ENCODE measurements at places on chromosomes 3 and 15.

DNA sequence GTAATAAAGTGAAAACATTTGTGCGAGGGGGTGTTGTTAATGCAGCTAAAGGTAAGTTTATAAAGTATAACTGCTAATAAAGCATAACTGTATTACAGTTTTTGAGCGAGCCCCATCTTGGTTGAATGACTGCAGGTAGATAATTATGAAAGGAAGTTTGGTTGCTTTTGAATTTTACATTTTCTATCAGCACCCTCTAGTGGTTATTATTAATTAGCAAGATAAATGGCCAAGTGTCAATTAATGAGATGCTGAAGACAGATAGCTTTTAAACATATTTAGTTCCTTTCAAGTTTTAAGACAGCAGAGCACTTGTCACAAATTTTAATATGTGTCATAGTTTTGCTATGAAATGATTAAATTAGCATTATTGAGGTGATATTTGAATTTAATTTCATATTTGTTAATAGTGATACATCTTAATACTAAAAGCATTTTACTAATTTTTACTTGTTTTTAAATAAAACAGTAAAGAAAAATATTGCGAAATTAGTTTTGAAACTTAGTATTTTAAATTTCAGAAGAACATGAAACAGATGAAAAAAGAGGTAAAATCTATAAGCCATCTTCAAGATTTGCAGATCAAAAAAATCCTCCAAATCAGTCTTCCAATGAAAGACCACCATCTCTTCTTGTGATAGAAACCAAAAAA, 15.1 kb downstream of the U2SURP start:
- DNase-seq, result no peak

DNA sequence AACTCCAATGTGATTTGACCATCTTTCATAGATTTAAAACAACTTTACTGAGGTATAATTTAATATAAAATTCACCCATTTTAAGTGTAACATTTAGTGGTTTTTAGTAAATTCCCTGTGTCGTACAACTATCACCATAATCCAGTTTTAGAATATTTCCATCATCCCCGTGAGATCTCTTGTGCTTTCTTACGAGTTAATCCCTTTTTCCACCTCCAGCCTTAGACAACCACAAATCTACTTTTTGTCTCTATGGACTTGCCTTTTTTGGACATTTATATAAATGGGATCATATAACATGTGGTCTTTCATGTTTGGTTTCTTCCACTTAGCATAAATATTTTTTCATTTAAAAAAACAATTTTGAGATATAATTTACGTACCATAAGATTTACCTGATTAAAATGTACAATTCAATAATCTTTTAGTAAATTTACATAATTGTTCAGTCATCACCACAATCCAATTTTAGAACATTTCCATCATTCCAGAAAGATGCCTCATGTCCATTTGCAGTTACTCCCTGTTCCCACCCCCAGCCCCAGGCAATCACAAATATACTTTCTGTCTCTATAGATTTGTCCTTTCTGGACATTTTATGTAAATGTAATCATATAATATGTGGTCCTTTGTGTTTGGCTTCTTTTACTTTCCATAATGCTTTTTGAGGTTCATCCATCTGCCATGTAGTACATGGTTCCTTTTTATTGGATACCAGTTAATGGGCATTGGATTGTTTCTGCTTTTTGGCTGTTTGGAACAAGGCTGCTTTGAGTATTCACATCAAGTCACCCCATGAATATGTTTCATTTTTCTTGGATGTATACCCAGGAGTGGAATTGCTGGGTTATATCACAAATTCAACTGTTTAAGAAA, 3.1 kb downstream of the OXSR1 start:
- DNase-seq, result no peak

- DNase-seq, result no peak
These were observed 291.8 kb downstream of the NAALADL2 start for GRCh38 chr3:175150812-175151401.

DNA sequence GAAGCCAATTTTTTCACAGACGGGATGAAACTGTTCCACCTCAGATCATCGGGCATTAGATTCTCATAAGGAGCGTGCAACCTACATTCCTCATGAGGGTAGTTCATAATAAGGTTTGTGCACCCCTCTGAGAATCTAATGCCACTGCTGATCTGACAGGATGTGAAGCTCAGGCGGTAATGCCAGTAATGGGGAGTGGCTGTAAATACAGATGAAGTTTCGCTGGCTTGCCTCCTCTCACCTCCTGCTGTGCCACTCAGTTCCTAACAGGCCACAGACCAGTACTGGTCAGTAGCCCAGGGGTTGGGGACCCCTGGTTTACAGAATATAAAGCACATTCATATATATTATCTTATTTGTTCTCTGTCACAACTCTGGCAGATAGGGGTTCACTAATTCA, 2.1 kb upstream of the LIMD1 start:
- no peak for DNase-seq

GRCh38 chr3:182686033-182686886, 107.0 kb upstream of the ATP11B start:
- DNase-seq, result no peak

- DNase-seq, result no peak
These were observed 384.2 kb downstream of the CGGBP1 start for GRCh38 chr3:87674397-87675161.

- no peak for DNase-seq
These were observed 89.6 kb downstream of the CHST2 start for GRCh38 chr3:143208976-143209714.

DNA sequence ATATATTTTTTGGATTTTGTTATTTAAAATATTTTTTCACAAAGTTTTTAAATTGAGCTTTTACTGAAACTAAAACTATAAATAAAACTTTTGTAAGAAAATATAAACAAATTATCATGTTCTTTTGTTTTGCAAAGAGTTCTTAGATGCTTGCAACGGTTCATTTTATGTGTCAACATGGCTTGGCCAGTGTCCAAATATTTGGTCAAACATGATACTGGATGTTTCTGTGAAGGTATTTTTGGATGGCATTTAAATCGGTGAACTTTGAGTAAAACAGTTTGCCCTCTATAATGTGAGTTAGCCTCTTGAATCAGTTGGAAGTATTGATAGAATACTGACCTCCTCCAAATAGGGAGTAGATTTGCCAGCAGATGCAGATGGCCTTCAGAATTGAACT, 612.6 kb upstream of the NECTIN3 start:
- no peak for DNase-seq

DNA sequence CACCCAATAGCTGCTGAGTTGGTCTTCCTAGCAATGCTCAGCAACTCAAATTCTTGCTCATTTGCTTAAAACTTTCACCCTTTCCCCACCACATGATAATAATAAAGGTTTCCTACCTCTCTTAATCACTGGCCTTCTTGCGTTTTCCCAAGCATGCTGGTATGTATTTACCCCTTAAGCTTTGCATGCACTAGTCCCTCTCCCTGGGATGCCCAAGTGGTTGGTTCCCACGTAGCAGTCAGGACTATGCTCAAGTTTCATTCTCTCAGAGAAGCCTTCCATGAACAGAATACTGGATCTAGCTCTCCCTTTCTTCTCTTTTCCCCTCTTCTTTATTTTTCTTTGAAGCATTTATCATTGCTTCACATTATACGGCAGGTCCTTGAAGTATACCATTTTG, 108.8 kb downstream of the KBTBD8 start:
- no peak for DNase-seq

DNA sequence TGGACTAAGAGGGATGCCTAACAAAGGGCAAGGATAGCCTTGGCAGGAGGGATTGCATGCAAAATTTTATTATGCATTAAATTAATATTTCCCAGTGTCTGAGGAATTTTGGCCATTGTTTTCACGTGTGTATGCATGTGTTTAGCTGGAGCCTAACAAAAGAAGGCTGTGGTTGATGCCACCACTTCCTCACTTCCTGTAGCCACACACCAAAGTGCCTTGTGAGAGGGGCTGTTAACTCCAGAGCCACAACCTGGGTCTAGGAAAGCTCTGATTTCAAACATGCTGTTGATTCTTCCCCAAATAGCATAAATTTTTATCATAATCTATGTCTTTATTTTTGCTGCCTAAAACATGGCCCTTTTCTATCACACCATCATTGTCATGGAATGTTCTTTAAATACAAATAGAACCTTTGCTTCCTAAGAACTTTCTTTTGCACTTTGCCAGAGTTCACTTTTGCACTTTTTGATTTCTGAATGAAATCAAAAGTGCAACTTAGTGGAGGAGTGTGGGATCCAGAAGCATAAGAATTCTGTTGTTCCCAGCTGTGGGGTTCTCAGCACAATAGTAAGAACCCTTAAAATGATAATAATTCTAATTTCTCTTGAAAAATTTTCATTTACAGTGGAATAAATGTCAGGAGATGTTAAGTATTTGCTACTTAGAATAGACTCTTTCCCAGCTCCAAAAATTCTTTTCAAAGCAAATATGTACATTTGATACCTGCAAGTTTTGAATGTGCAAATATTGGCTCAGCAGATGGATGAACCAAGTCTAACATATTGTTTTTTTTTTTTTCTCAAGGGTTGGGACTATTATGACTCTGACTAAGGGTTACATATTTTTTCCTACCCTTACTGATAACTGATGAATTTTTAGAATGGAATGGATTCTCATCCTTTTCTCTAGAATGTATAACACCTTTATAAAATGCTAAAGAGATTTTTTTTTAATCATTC, 35.6 kb upstream of the SPTSSB start:
- no peak for DNase-seq

- DNase-seq, result no peak
These were observed 31.7 kb downstream of the SPINK8 start for GRCh38 chr3:48301800-48302166.

DNA sequence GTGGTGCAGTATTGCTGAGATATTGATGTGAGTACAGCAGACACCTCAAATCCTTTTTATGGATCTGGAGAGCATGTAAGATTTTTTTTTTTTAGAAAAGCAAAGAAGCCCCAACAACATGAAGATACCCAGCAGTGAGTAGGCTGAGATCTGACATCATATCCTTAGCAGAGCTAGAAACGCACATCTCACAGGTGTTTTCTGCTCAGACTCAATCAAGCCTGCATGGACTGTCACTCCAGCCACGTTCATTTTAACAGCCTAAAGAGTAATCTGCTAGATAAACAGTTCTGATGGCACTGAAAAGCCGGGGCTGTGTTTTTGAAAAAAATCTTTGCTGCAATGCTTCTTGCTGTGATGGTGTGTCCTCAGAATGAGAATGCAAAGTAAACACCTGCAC, 544.2 kb downstream of the FGF12 start:
- DNase-seq, result no peak

DNA sequence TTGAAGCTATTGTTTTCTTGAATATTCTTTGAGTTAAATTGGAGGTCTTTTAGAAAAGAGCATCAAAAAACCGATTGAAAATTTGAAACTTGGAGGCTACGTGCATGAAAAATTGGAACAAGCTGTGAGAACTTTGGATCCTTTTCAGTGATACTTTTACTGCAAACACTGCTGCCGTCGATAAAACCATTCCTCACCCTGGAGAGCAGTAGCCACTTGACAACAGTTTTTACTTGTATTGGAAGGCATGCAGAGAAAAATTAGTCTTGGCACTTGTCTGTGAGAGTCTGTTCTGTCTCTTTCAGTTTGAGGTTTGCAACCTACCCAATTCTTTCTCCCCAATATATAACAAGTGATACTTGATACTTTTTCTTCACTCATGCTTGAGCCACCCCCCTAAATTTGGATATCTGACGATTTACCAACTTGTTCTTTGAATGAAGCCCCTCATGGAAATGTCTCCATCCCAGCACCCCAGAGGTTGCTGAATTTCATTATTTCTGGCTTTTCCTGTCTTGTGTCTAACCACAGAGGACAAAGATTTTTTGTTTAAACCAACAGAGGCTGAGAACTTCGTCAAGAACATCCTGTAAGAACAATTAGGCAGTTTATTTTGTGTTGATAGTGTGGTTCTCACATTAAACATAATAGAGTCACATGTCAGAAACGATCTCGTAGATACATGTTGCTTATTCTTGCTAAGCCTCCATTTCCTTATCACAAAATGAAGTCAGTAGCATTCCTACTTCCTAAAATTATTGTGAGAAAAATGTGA, 307.3 kb upstream of the PLSCR5 start:
- DNase-seq, result no peak

DNA sequence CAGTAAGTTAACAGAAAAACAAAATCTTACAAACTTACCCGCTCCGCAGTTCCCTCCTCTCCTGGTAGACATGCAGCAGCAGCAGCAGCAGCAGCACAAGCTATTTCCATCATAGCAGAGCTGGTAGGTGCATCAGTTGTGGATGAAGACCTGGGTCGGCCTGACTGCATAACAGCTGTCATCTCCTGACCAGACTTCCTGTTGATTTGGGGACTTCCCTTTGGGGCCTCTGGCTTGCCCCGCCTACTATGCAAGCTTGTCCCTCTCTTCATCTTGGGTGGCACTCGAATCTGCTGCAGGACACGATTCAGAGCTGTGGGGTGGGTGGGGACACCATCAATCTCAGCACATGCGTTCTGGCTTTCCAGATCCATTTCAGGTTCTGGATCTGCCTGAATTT, 65.7 kb downstream of the TMCC1 start:
- DNase-seq, result no peak

DNA sequence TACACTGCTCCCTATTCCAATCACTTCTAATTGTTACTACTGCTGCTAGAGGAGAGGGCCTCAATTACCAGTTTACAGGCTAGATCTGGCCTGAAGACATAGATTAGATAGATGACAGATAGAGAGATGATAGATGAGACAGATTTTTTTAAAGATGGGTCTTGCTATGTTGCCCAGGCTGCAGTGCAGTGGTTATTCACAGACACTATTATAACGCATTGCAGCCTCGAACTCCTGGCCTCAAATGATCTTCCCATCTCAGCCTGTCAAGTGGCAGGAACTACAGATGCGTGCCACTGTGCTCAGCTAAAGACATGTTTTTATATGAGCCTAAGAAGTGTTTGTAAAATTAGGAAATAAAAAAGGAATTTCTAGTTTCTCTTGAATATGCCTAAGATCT, 6.2 kb downstream of the SLC33A1 start:
- no peak for DNase-seq

- DNase-seq, result no peak
These were observed 156.1 kb upstream of the PRICKLE2 start for GRCh38 chr3:64381367-64381766.

DNA sequence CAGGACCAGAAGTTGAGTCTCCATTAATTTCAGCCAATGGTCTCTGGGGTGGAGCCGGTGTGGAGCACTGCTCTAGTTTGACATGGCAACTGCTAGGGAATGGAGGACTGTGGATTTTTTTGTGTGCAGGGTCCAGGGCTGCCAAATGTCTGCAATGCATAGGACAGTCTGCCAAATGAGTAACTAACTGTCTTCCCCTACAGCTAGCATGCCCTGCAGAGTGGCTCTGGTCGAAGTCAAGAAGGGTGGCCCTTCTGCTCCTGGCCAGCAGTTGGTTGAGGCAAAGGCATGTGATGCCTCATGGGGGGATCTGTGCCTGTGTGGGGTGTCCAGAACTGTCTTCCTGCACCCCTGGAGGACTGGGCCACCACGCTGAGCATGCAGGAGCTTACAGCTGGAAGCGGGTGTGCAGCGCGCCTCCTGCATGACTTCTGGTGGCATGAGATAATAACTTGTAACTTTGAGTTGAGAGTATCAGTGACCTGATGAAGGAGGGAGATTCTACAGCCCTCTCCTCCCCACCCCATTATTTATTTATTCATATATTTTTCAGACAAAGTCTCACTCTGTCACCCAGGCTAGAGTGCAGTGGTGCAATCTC, 4.6 kb downstream of the TPRA1 start:
- DNase-seq, result no peak

Data from H1 (cell line).